ENCODE measurements at places on chromosomes 4 and X.

DNA sequence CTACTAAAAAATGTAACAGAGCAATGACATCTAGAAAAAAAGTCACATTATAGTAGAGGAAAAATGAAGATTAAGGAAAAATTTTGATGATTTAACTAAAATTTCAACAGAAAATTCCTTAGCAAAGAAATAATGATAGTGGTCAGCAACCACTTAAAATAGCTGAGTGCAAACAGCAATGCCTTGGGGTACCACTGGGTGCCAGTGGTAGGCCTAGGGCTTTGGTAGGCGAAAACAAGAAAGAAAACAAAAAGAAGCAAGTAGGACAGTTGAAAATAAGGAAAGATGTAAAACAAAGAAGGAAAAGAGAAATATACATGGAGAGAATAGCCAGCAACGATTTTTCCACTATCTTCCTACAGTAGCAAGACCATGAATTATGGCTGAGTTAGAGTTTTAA is 313.5 kb upstream of the IRS4 start:
- DNase-seq: no peak

DNA sequence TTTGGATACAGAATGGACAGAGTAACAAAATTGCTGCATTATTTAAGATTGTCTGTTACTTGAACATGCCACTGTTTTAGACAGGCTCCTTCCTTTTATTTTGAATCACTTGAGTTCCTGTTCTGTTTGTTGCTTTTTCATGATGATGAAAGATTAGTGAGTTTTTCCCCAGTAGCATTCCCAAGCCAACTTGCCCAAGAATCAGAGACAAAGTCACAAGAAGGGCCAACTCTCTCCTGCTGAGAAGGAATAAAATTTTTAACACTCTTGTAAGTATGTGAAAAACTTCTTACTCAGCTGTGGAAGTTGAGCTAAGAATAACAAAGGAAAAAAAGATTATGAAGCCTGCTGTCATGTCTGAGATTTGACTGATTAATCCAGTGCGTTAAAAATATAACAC is 104.2 kb downstream of the KLHL8 start:
- no peak for DNase-seq

- DNase-seq: no peak
These were observed 16.1 kb downstream of the BST1 start for GRCh38 chr4:15718959-15719358.

- no peak for DNase-seq
These were observed 354.9 kb downstream of the GPAT3 start for GRCh38 chr4:83890816-83891215.
